MM.1S (cell line): ENCODE measurements at places on chromosomes 7 and 10.

- DNase-seq: no peak
Measured at GRCh38 chr10:67492317-67493019, 203.5 kb downstream of the CTNNA3 start.

GRCh38 chr7:144824360-144824759 is 11.5 kb downstream of the TPK1 start:
- no peak for DNase-seq

DNA sequence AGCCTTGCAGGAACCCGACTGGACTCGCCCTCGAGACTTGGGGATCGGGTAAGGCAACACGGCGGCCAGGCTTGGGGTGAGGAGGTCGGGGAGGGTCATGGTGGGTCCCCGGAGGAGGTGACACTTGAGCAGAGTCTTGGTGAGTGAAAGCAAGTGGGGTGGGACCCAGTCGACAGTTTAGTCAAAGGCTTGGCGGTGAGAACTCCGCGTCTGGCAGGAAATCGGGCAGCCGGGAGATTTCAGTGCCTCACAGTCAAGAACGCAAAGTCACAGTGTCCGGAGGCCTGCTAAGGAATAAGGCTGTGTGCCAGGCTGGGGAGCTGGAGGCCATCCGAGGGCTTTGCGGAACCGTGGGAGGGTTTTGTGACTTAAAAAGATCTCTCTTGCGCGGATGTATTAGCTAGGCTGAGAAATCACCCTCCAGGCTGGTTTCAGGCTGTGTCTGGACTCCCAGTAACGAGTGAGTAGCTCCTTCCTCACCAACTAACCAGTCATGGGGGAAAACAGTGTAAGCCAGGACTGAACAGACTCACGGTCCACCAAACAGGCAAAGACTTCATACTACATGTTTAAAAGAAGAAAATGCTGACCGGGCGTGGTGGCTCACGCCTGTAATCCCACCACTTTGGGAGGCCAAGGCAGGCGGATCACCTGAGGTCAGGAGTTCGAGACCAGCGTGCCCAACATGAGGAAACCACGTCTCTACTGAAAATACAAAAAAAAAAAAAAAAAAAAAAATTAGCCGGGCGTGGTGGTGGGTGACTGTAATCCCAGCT is 613 bp downstream of the AP5Z1 start:
- peak; percentile 46 for DNase-seq

DNA sequence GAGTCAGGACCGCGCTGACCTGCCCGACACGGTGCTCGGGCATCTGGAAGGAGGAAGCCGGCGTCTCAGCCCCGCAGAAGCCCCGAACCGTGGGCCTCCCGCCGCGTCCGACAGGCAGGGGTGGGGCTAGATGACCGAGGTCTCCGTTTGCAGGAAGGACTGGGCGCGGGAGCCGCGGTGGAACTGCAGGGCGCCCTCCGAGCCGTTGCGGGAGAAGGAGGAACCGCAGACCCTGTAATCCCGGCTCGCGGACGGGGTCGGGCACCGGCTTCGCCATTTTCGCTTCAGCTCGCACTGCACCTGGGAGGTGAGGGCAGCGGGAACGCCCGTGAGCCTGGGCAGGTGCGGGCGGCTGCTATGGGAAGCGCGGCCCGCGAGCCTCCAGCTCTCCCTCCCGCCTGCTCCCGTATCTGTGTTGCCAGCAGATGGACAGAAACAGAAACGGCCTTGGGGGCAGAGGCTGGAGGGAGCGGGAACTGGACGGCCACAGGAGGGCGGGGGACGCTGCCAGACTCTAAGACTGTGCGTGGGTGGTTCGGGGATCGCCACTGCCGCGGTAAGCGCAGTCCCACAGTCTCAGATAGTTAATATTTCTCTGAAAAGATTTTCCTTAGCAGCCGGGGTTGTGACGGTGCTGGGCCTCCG is 114.1 kb downstream of the VIPR2 start:
- peak; percentile 41 for DNase-seq

DNA sequence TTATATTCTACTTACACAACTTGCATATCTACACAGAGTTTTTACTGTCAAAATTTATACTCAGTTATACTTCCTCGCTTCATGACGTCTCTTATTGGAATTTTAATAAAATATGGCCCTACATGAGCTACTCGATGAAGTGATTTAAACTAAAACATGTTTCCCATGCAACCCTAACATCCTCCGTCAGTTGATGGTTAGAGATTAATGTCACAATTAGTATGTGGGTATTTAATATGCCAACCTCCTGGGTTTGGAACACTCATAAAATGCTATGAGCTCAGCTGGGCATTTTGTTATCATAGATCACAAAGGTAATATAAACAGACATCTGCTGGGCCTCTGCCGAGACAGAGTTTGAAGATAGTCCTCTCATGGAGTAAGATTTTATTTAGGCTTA is 66.5 kb downstream of the GNAT3 start:
- DNase-seq: no peak

DNA sequence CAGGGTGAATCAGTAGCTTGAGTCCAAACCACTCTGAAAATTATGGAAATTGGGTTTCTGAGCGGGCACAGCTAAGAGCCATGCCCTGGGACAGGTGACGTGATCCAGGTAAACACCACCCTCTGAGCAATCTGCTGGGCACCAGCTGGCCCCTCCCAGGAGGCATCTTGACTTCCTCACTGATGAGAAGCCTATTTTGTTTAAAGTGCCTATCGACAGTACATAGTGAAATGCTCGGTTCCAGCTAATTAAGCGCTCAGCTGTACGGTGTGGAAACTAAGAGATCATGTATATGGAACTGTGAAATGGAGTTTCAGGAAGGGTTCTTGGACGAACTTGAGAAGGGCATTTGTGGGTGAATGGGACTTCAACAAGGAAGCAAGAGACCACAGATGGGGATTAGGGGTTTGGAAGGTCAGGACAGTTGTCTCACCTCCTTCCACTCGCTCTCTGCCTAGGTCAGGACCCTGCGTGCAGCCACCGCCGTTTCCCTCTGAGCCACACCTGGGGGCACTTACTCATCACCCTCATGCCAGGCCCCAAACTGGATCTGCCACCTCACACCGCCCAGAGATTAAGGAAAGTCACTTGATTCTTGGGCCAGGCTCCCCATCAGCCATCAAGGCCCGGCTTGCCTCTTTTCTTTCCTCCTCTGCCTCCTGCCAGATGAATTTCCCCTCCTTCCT is 3.2 kb downstream of the ITPRIP start:
- no peak for DNase-seq

GRCh38 chr10:88908194-88908593 is 28.1 kb downstream of the STAMBPL1 start:
- no peak for DNase-seq

DNA sequence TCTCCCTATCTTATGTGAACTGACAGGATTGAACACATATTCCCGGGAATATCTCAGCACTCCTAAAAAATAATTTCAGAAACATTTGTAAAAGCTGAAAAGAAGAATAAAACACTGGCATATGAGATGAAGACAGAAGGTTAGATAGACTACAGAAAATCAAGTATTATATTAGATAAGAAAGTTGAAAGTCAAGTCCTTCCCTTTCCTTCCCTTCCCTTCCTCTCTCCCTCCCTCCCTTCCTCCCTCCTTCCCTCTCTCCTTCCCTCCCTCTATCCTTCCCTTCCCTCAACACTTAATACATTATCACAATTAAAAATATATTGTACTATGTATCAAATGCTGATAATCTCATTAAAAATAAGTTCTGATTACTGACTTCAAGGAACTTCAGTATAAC is 122.5 kb downstream of the CTNNA3 start:
- no peak for DNase-seq

- no peak for DNase-seq
Measured at GRCh38 chr10:104642658-104643302, 1.7 kb downstream of the SORCS3 start.

DNA sequence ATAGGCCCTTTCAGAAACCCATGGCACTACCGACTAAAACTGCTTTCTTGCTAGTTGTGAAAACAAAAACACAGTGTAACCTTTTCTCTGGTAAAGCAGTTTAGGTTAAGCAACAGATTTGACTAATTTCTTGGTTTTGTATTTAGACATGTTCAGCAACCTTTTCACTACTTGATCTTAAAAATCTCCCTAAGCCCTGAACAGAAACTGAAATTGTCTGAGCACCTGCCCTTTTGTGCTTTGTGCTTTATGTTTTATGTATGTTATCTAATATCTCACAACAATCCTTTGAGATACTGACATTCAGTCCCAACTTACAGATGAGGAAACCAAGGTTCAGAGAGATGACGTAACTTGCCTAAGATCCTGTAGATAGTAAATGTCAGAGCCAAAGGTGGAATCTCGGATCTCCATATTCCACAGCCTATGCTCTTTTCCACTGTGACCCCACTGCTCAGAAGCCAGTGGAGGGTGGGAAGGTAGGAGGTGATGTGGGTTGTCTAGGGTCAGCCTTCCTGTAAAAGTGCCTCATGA is 146.6 kb downstream of the LCOR start:
- DNase-seq: peak; percentile 58

DNA sequence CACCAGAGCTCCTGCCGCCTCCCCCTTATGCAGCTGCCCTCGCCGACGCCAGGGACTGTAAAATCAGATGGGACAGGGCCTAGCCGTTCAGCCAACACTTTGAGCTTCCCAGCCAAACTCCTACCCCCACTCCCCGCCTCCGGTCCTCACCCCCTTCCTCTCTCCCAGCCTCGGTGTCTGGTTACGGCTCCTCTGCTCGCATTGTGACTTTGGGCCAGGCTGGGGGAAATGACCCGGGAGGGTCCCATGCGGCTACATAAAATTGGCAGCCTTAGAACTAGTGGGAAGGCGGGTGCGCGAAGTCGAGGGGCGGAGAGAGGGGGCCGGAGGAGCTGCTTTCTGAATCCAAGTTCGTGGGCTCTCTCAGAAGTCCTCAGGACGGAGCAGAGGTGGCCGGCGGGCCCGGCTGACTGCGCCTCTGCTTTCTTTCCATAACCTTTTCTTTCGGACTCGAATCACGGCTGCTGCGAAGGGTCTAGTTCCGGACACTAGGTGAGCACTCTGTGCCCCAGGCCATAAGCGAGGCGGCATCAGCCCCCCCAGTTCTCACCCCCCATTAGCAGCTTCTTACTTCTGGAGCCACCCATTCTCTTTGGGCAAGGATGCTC is at the start of gene KAZALD1:
Gene KAZALD1, plus strand, starts transcription at position 366 of the 608 bp plus-strand sequence. CDS start 604 bp downstream, outside the sequence.
- DNase-seq: no peak

- DNase-seq: no peak
Measured at GRCh38 chr10:71432956-71433767, 36.4 kb downstream of the CDH23 start.

- no peak for DNase-seq
Measured at GRCh38 chr10:75919913-75920312, 488.5 kb downstream of the LRMDA start.
